Kidney epithelial cell (primary cell): ENCODE measurements at places on chromosomes 16 and 17.
A peak's percentile ranks its signal among the peaks of the same experiment; 100 is the strongest.

DNA sequence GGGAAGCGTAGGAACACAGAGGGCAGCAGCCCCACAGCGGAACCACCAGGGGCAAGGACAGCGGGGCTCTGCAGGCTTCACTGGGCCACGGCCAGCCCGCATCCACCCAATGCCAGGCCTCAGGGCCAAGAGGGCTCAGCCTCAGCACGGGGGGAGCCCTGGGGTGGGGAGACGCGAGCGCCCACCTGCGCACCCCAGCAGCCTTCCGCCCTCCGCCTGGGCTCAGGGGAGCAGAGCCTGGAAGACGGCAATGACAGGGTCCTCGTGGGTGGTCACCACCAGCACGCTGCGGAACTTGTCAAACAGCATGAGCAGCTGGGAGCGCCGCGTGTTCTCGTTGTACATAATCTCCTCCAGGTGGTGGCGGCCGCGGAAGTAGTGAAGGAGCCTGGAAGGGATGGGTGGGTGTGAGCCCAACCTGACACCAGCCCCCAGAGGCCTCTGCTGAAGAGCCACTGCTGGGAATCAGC lies 8.5 kb downstream of the MPG start:
- no peak for DNase-seq

- no peak for DNase-seq
Measured at GRCh38 chr16:83666449-83666848, 141.3 kb upstream of the HSBP1 start.

- DNase-seq: no peak
Measured at GRCh38 chr16:10679921-10680320, 14.8 kb downstream of the TEKT5 start.

DNA sequence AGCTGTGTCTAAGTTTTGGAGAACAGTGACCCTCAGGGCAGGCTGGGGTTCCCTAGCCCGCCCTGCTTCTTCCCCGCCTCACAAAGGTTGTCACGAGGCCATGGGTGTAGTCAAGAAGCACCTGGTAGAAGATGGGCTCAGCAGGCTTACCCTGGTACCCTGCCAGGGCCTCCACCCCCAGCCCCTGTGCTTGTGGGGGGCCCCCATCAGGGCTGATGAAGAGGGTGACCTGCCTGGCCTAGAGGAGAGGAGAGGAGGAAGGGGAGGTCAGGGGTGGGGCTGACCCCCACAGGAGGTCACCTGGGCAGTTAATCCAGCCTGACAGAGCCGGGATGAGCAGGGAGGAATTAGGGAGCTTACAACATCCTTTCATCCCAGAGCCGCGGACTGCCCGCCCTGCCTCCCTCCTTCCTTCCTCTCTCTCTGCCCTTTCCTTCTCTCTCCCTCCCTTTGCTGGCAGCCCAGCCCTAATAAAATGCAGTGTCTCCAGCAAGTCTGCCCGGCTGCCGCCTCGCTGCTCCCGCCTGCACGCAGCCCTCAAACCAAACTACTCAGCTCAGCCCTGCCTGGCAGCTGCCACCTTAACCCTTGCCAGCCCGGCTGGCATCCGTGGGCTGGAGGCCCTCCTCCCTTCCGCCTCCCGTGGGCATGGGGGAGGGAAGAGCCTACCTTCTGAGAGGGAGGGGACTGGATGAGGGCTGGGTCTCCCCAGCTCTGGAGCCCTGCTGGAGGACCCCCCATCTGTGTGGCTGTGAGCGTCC lies 7.2 kb downstream of the DLX3 start:
- no peak for DNase-seq

- DNase-seq: peak; percentile 23
Measured at GRCh38 chr17:78974635-78975591, 4.8 kb downstream of the LGALS3BP start.

DNA sequence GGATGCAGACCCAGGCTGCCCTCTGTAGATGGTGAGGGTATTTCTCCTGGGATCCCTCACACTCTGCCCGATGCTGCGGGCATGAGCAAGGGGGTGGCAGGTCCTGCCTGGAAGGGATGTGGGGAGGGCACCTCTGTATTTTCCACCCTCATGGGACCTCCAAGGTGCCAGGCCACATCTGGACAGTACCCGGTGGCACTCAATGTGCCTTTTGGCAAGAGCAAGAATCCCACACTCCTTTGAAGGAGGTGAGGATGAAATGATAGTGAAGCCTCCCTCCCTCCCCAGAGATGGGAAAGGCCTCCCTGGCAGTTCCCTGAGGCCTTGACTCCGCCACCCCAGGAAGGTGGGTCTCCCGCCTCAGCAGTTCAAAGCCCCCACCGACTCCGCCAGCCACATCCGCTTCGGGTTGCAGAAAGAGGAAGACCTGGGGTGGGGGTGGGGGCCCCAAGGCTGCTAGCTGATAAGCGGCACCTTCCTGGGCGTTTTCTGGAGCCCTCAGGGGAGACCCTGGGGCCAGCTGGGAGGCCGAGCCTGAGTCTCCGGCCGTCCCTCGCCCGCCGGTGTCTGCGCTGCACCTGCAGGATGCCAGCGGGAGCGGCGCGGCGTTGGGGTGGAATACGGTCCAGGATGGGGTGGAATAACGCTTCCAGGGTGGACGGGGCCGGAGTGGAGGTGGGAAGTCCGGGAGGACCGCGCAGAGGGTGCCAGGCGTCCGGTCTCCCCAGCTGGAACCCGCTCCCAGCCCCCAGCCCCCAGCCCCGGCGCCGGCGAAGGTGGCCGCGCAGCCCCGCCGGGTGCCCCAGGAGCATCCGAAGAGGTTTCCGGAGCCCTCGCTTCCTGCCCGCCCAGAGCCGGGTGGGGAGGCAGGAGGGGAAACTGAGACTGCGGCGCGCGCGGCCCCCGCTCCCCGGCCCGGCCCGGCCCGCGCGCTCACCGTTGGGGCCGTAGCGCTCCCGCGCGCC lies 718 bp downstream of the ATP2A3 start:
- no peak for DNase-seq

DNA sequence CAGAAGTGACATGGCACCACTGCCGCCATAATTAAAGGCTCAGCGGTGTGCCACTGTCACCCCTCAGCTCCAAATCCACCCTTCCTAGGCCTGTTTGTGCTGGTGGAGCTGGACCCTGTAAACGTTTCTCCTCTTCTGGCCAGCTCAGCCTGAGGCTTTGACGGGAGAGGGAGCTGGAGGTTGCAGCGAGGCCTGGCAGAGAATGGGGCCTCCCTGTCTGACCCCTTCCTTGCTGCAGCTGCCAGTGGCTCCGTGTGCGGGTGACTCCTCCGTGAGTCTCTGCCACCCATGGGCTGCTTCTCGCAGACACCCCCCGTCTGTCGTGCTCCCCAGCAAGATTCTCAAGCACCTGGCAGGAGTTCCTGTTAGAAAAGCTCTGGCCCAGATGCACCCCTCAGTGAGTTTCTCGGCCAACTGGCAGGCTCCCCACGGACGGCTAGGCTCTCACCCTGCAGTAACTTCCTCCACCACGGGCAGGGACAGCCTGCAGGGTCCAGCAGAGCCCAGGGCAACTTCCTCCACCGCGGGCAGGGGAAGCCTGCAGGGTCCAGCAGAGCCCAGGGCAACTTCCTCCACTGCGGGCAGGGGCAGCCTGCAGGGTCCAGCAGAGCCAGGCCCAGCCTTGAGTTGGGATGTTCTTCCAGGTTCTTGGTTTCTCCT lies 4.7 kb upstream of the CHMP6 start:
- DNase-seq: no peak

DNA sequence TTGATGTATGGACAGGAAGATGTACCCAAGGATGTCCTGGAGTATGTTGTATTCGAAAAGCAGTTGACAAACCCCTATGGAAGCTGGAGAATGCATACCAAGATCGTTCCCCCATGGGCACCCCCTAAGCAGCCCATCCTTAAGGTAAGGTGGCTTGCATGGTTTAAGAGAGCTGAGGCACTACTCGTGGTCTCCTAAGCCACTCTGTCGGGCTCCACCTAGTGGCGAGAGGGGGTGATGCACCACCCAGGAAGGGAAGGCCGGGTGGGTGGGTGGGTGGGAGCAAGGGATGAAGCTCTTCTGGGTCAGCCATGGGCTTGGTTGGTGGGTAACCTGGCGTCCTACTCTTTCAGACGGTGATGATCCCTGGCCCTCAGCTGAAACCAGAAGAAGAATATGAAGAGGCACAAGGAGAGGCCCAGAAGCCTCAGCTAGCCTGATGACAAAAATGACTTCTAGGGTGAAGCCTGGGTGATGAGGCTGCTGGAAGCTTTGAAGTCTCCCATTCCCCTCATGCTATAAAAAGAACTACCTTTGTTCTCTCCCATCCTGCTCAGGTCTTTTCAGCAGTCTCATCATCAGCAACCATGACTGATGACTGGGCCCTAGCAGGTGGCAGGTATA lies 21.5 kb downstream of the GPR179 start:
- DNase-seq: no peak

DNA sequence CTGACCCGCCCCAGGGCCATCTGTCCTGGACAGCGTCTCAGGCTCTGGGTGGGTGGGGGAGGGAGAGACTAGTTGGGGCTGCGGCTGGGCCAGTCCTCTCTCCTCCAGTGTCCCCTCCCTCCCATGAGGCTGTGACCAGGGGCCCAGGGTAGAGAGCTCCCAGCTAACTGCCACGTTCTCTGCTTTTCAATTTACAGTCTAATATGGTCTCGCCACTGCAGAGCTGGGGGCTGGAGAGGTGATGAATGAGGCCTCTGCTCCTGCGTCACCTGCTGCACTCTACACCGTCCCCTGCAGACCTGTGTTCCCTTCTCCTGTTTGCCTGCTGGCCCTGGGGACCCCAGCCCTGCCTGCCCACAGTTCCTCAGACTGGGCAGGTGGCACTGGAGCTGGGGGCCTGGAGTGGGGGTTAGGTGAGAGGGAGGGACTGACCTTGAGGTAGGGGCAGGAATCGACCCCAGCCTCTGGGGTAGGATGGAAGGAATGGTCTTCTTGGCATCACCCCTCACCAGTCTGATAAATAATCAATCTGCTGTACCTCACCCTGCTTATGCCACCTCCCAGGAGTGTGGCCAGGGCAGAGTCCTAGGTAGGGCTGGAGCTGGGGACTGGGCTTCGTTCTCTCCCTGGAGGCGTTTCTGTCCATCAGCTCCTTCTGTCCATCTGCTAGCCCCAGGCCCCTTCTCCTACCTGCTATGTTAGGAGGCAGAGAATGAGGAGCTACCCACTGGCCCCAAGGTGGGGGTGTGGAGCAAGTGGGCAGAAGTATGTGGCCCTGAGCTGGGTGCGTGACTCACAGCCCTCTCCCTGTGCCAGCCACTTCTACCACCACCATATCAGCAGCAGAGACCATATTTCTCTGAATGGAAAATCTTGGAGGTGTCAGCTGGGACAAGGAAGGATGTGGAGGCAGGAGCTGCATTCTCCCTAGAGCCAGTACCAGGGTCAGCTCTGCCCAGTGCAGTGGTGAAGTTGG lies 12.9 kb downstream of the SEZ6 start:
- no peak for DNase-seq

- DNase-seq: no peak
Measured at GRCh38 chr16:31471875-31472708, at the start of gene TGFB1I1. TSS of gene TGFB1I1 (plus strand) at chr16:31472152. CDS start at chr16:31472189, 37 bp downstream.

DNA sequence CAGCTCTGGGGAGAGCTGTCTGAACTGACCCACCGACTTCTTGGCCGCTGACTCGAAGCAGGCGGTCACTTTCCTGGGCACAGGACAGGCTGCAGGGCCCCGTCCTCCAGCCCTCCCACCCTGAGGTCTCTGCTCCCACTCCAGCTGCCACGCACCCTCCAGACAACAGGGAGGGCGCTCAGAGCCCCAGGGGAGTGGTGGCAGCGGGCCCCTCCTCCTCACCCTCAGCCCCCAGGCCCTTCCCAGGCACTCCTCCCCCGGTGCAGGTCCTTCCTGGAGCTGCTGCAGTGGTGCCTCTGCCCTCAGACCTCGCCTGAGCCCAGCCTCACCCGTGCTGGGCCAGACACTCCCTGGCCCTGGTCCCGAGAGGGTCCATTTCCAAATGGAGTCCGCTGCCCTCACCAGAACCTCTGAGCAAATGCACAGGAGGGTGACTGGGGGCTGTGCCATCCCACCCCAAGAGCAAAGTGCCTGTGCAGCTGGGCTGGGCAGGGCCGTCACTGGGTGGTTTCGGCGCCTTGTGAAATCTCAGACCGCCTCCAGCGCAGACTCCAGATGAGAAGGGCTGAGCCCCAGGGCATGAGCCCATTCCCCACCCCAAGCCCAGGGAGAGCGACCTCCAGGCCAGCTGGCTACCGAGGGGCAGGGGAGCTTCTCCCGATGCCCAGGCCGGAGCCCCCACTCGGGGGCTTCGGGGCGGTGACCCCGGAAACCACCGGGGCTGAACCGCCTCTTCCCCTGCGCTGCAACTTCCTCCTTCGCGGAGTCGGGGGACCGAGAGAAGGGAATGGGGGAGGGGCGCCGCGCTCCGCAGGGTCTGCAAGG lies 717 bp downstream of the CYBA start:
- no peak for DNase-seq

DNA sequence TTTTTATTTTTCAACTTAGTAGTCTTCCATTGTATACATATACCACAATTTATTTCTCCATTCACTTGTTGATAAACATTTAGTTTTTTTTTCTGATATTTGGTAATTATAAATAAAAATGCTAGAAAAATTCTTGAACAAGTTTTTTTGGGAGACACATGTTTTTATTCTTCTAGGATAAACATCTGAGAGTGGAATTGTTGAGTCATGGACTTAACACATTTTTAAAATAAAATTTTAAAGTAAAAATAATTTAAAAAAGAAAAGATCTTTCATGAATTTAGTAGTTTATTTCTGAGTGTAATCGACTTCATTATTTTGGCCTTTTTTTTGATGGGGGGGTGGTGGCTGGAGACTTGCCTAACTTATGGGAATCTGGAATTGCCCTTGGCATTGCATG lies 391.1 kb downstream of the KCNJ2 start:
- DNase-seq: no peak

DNA sequence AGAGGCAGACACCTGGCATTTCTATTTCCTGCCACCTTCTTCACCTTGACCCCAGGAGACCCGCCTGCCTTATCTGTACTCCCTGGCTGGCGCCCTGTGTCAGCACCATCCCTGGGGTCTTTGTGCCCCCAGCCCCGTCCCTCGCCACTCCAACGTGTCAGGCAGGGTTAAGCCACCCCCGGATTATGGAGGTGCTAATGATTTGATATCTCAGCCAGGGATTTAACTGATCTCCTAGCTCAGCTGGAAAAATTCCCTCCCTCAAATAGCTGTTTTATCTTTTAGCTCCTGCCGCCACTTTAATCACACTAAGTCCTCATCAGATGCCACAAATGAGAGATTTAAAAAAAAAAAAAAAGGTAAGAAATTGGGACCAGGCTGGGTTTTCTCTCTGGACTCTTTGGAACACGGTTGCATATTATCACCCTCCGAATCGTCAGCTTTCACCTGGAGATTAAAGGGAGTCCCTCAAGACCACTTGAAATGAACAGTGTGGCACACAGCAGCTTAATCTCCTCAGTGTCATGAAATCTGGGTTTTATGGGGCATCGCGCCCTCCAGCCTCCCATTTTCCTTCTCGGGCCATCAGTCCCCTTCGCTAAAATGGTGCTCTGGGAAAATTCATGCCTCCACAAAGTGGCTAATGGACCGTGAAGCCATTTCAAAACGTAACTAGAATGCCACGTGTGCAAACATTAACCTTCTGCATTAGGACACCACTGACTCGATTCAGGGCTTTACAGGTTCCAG lies 26.2 kb upstream of the WFDC1 start:
- DNase-seq: peak; percentile 44

GRCh38 chr16:26701243-26701886 lies 365.4 kb upstream of the C16orf82 start:
- DNase-seq: no peak

GRCh38 chr16:4976611-4977145 lies 18.5 kb downstream of the SEC14L5 start:
- no peak for DNase-seq
